Stimulated activated CD8-positive, alpha-beta memory T cell treated with anti-CD3 and anti-CD28 coated beads, Interleukin-15, amount 100 ng/mL, for 4 hours (primary cell): ENCODE measurements at places on chromosomes 2 and 18.

DNA sequence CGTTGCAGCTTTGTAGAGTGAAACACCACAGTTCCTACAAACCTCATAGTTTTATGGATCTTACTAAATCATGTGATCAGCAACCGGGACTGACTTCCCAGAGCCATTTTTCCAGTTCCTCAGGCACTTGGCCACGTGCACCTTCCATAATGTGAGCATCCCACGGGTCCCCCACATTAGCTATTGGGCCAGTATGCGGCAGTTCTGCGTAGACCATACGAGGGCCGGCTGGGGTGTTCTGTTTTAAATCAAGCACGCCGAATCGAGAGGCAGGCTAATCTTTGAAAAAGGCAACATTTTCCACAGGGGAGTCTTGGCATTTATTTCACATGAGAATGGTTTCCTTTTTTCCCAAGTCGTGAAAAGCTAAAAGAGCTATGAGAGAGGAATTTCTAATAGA is 135.6 kb upstream of the CCDC195 start:
- DNase-seq: no peak

GRCh38 chr2:157685572-157685971 is 56.9 kb upstream of the ACVR1C start:
- no peak for DNase-seq

GRCh38 chr2:85812094-85812735 is 58.4 kb downstream of the ATOH8 start:
- no peak for DNase-seq

GRCh38 chr2:219887870-219888269 is 260.4 kb downstream of the SLC4A3 start:
- no peak for DNase-seq

DNA sequence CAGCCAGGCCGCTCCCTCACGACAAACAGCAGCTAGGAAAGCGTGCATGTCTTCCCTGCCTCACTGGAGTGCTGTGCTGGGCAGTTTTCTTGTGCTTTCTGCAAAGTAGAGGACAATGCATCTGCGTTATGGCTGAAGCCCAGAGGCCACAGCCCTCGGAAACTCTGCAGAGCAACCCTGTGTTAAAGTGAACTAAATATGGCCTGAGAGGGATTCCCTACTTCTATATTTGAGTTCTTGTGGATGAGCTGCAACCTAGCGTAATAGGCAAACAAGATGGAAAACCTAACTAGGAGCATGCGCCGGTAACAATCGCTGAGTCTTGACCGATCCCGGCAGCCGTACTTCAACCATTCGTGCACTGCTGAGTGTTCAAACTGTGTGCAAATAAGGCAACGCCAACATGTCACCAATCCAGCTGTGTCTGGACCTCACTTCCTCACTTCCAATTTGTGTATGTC is 471.9 kb upstream of the HS6ST1 start:
- no peak for DNase-seq

DNA sequence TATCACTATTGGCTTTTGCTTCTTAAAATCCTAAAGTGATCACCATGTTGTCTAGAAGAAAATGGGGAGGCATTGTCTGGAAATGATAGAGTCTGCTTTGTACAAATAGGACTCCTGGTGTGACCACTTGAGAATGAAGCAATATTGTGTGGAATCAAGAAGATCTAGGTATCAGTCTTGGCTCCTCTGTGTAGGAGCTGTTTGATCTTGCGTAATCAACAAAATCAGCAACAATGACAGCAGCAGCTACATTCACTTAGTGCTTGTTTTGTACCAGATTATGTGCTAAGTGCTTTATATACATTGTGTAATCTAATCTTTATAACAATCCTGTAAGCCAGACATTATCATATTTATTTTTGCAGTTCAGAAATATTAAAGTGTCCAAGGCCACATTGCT is 17.8 kb downstream of the NCOA1 start:
- no peak for DNase-seq

GRCh38 chr18:49487711-49488310 is 777 bp upstream of the C18orf32 start:
- no peak for DNase-seq
